T-cell (primary cell): ENCODE measurements at places on chromosomes 13 and 19.

- DNase-seq, result no peak
These were observed 84.8 kb downstream of the SLC25A15 start for GRCh38 chr13:40874138-40874779.

DNA sequence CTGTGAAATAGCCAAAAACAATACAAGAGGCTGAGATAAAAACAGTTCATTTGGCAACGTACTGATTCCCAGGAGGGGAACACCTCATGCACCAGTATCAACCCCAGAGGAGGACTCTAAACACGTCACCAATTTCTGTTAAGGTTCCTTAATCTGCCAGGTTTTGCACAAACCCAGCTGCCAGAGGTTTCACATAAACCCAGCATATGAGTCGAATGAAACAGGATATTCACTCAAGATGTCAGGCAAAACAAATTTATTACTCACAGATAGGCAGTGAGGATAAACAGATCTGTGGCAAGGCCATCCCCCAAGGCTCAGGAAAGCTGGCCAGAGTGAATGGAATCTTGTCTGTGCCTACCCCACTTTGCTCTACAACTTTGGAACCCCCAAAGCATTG lies 210.9 kb downstream of the GPC5 start:
- DNase-seq, result no peak

GRCh38 chr19:14167576-14168138 lies 31.3 kb upstream of the ASF1B start:
- peak; percentile 27 for DNase-seq

- no peak for DNase-seq
These were observed 26.9 kb downstream of the PCCA start for GRCh38 chr13:100115693-100116254.

DNA sequence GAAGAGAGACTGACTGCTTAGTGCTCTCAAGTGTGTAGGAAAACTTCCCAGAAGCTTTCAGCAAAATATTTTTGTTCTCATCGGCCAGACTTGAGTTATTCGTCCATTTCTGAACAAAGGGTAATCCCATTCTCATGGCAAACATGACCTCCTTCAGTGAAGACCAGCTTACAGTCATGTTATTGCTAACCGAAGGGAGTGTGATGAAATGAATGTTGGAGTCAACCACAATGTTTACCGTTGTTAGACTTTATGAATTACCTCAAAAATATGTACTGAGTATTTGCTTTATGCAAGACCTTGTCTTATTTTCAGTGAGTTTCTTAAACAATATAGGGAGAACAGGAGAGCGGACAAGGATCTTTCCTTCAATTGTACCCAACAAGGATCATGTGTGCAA lies 228.6 kb downstream of the LMO7 start:
- no peak for DNase-seq

GRCh38 chr13:109301726-109302125 lies 484.7 kb downstream of the IRS2 start:
- DNase-seq, result no peak

- DNase-seq, result no peak
These were observed 6.5 kb downstream of the FLT3 start for GRCh38 chr13:28093881-28094280.

- no peak for DNase-seq
These were observed 618 bp downstream of the TMEM38A start for GRCh38 chr19:16661480-16662034.

GRCh38 chr13:50320271-50320862 lies 305.1 kb downstream of the KCNRG start:
- DNase-seq, result no peak

GRCh38 chr19:13847407-13848339 lies 29.3 kb upstream of the NANOS3 start:
- peak; percentile 83 for DNase-seq

DNA sequence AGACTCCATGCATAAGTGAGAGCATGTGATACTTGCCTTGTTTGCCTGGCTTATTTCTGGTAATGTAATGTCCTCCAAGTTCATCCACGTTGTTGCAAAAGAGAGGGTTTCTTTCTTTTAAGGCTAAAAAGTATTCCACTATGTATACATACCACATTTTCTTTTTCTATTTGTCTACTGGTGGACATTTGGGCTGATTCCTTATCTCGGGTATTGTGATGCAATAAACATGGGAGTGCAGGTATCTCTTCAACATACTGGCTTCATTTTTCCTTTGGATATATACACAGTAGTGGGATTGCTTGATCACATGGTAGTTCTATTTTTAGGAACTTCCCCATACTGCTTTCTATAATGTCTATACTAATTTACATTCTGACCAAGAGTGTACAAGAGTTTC lies 49.6 kb upstream of the EBPL start:
- DNase-seq, result no peak
